ENCODE measurements at places on chromosomes 12 and 14. TPM values are rescaled to one million over a fixed set of nuclear protein-coding genes. Genes with fewer than 3 reads are reported as not detected.

DNA sequence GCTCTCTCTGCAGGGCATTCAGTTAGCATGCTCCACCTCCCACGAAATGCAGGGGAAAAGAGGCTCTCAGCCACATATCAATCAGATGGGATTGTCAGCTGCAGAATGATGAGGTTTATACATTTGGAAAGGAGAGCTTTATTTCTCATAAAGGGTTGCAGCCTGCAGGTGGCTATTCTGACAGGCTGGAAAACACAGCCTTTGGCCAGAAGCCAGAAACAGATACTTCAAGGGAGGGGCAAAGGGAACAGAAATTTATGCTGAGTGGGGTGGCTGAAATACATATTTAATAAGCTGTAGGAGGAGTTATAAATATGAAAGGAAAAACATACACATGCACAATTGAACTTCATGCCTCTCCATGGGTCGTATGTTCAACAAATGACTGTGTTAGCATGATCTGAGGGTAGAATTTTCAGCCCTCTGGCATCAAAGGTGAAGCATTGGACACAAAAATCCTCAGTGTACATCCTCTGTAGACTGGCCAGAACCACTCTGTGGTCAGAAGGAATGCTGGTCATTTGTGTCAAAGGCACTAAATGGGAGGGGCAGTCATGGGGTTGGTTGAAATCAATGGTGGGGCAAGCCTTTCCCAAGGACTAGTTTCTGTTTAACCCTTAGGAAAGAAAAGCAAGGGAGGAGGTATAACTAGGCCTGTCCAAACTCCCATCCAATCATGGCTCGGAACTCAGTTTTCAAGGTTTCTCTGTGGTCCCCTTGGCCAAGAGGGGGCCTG, 62.4 kb downstream of the TMX1 start:
- no peaks in the 10 kb centered on the region for H3K36me3 ChIP-seq
- peaks cover 17% of the 10 kb centered on the region for H3K4me1 ChIP-seq
- no peak overlapping the region for H3K27ac ChIP-seq

DNA sequence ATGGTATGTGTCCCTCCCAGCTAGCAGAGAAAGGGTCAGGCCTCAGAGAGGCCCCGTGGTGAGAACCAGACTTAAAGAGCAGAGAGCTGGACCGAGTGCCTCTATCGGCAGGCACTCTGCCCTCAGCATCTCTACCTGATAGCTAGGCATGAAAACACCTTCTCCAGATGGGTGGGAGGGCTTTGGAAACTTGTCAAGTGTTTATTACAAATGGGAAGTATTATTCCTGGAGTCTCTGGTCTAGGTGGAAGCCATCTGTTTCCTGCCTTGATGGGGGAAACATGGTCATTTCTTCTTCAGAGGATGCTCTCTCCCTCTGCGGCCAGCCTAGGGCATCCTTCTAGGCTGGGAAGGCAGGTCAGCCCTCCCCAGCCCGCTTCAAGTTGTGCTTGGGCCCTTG, 2.3 kb downstream of the TMEM63C start:
- no peak overlapping the region for H3K27ac ChIP-seq
- DNase-seq, result no peak
- H3K4me1 ChIP-seq, result peaks cover 17% of the 10 kb centered on the region
- no peak overlapping the region for H3K4me3 ChIP-seq
- peaks cover 8% of the 10 kb centered on the region for H3K27me3 ChIP-seq

KERA gene
- total RNA-seq, result not detected

TOMM20L gene
- total RNA-seq, result not detected

DNA sequence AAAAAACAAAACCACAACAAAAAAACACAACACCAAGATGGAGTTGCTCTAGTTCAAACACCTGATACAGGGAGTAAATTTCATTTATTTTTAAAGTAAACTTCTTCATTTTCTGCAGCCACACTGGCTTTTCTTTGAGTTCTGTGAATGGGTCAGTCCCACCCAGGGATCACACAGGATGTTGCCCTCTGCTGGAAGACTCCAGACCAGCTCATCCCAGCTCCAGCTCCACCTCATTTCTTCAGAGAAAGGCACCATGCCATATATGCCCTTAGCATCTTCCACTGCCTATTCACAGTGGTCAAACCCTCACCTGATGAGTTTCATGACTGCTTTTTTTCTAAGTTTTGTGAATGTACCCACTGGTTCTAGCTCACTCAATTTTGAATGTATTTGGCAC, 8.0 kb downstream of the GLIPR1 start:
- no peak overlapping the region for H3K4me3 ChIP-seq
- no peaks in the 10 kb centered on the region for H3K27me3 ChIP-seq
- H3K36me3 ChIP-seq, result peaks cover 11% of the 10 kb centered on the region
- H3K4me1 ChIP-seq, result peaks cover 55% of the 10 kb centered on the region

DNA sequence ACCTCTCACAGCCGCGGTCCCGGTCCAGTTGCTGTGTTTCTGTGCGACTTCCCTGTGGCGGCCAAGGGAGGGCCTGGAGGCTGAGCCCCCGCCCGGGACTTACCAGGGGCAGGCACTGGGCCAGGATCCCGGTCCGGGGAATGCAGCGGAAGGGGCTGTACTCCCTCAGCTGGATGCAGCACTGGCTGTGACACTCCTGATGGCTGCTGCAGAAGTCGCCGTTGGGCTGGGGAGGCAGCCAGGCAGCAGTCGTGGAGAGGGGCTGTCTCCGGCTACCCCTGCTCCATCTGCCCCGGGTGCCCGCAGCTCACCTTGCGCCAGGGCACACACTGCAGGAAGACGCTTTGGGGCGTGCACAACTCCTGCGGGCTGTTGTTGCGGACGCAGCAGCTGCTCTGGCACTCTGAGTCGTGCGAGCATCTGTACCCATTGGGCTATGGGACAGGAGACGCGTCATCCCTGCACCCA, 6.2 kb downstream of the LRCOL1 start:
- H3K27me3 ChIP-seq, result peaks cover 56% of the 10 kb centered on the region
- H3K4me3 ChIP-seq, result no peak overlapping the region
- DNase-seq, result no peak
- H3K36me3 ChIP-seq, result no peaks in the 10 kb centered on the region
- H3K27ac ChIP-seq, result no peak overlapping the region

FLVCR2 gene
- total RNA-seq, result 2.8 TPM

DNA sequence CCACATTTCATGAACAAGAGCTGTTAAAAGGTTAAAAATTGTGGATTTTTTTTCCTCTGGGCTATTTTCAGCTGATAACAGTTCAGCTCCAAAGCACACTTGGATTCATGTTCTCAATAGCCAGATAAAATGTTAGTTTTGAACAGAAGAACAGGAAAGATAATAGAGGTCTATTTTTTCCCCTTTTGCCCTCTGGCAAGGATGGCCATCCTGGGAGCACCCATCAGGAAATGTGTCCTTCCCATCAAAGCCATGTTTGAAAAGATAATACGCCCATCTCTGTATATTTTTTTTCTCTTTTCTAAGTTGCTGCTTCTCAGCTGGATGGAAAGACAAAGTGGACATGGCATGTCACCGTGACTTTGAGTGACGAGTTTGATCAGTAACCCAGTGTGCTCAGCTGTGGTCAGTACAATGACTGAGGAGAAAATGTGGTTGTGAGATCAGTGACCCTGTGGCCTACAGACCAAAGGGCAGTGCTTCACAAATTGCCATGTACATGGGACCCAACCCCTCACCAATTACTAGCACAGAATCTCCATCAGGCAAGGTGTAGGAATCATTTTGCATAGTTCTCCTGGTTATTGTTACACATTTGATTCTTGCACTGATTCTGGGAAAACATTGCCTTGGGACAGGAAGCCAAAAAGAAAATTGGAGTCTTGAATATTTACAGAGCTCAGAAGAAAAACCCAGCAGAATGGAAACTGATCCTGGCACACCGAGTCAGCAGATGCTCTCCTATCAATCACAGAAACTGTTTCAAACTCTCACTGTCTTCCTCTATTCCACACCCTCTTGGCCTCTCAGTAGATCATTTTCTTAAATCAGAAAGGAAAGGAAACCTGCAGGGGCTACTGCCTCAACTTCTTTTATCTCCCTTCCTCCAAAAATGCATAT, 64.3 kb downstream of the ANO6 start:
- peaks cover 6% of the 10 kb centered on the region for H3K4me1 ChIP-seq
- H3K27me3 ChIP-seq, result no peaks in the 10 kb centered on the region
- DNase-seq, result no peak
- no peak overlapping the region for H3K4me3 ChIP-seq

DNA sequence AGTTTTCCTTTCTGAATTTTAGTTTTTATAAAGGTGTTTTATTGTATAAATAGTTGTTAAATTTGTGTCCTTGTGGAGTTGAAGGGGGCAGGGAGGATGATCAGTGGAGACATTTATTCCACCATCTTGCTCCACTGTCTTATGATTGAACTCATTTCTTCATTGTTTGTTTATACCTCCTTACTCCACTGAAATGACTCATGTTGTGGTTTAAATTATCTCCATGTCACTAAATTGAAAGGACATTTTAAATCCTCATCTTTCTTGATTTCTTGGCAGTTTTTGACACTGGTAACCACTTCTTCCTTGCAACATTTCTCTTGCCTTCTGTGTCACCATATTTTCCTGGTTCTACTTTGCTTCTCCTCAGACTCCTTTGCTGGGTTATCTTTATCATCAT, 23.6 kb upstream of the FERMT2 start:
- H3K27ac ChIP-seq, result no peak overlapping the region
- peaks cover 1% of the 10 kb centered on the region for H3K27me3 ChIP-seq
- no peak overlapping the region for H3K4me3 ChIP-seq

PPP4R4 gene
- total RNA-seq, result 19.2 TPM

GRCh38 chr14:92866901-92867865, 55.8 kb upstream of the CHGA start:
- H3K4me3 ChIP-seq, result no peak overlapping the region
- no peak for DNase-seq
- peaks cover 6% of the 10 kb centered on the region for H3K27me3 ChIP-seq
- no peaks in the 10 kb centered on the region for H3K36me3 ChIP-seq

MYBPC1 gene
- total RNA-seq, result not detected
